Fibroblast of lung (primary cell): ENCODE measurements at places on chromosomes 2 and 18.

GRCh38 chr18:42025491-42025890 is 70.5 kb downstream of the PIK3C3 start:
- H3K27me3 ChIP-seq, result no peaks in the 10 kb centered on the region
- no peak overlapping the region for H3K4me3 ChIP-seq
- H3K36me3 ChIP-seq, result no peaks in the 10 kb centered on the region
- no peaks in the 10 kb centered on the region for H3K4me1 ChIP-seq
- H3K27ac ChIP-seq, result no peak overlapping the region

DNA sequence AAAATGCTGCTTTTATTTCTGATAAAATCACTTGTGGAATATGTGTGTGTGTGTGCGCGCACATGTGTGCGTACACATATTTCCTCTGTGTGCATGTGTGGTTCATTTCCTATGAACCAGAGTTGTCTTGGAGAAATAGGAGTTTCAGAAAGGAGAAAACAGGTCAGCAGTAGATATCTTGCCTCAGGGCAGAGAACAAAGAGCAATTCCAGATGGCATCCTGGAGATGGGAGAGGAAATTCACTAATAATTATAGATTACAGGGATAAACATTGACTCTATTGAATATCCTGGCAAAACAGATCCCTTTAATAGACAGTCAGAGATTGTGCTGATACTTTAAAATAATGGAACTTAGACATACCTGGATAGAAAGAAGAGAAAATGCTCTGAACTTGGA is 298.0 kb downstream of the TRIB2 start:
- H3K4me3 ChIP-seq, result no peak overlapping the region
- no peak for DNase-seq
- no peaks in the 10 kb centered on the region for H3K27me3 ChIP-seq

GRCh38 chr18:2715990-2716389 is 60.5 kb downstream of the SMCHD1 start:
- H3K4me3 ChIP-seq, result no peak overlapping the region
- peak; percentile 31 for DNase-seq
- no peaks in the 10 kb centered on the region for H3K4me1 ChIP-seq
- no peak overlapping the region for H3K27ac ChIP-seq
- H3K36me3 ChIP-seq, result peaks cover 6% of the 10 kb centered on the region

DNA sequence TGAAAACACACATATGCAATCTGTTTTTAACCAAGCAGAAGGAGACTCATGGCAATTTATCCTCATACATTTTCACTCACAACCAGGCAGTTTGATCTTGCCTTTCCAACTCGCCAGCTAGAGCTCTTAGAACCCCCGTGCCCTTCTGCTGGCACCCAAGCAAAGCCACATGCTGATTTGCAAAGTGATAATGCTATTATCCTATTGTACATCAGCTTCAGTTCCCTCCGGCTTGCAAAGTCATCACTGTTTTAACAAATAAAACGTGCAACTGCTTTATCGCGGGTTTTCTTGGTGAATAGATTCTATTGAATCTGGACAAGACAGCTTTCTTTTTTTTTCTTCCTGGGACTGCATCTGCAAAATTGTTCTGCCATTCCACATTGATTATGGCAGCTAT is 314.6 kb downstream of the LNPK start:
- H3K4me3 ChIP-seq, result no peak overlapping the region
- no peaks in the 10 kb centered on the region for H3K4me1 ChIP-seq
- no peaks in the 10 kb centered on the region for H3K36me3 ChIP-seq
- H3K27me3 ChIP-seq, result no peaks in the 10 kb centered on the region
- H3K27ac ChIP-seq, result no peak overlapping the region

- no peak for DNase-seq
- no peak overlapping the region for H3K27ac ChIP-seq
- H3K36me3 ChIP-seq, result no peaks in the 10 kb centered on the region
- peaks cover 3% of the 10 kb centered on the region for H3K27me3 ChIP-seq
Observed at GRCh38 chr2:120463527-120463926, 117.6 kb downstream of the INHBB start.

- no peaks in the 10 kb centered on the region for H3K36me3 ChIP-seq
- H3K27me3 ChIP-seq, result no peaks in the 10 kb centered on the region
Observed at GRCh38 chr2:227772932-227773331, 27.2 kb downstream of the SCYGR8 start.

DNA sequence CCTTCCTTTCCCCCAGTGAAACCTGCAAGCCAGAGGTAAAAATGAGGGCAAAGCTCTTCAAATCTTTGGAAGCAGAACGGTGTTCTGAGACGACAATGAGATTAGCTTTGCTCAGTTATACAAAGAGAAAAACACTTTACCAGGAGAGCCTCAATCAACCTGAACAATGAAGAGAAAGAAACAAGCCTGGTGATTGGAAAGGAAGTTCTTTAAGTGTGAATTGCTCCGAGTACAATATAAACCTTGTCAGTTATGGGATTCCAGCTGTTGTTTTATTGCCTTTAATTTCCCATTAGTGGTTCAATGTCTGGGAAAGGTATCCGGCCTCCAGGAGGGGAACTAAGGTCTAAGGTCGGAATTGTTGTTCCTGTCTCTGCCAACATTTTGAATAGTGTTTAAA is 901.6 kb downstream of the EPHA4 start:
- no peaks in the 10 kb centered on the region for H3K27me3 ChIP-seq
- H3K36me3 ChIP-seq, result no peaks in the 10 kb centered on the region
- no peak overlapping the region for H3K4me3 ChIP-seq
- H3K27ac ChIP-seq, result no peak overlapping the region
- H3K4me1 ChIP-seq, result no peaks in the 10 kb centered on the region

DNA sequence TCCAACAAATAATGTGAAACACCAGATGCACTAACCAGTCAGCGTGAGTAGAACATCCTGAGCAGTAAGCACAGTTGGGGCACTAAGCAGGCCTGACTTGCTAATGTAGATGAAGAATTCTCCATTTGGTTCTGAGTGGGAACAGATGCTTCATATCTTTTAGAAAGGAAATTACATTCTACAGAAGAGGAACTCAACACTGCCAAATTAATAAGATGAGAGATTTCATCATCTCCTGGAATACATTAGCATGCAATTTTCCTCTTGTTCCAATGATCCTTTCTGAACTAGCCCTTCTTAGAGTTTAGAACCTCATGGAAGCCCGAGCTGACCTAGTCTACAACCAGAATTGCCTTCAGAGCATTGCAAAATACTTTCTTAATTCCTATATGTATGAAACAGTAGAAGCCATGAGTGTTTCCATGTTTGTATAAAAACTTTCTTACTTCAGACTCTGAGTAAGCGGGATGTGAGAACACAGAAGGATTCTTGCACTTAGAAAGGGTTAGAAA is 34.8 kb downstream of the COL5A2 start:
- H3K36me3 ChIP-seq, result no peaks in the 10 kb centered on the region
- peak; percentile 87 for DNase-seq
- H3K4me1 ChIP-seq, result peaks cover 3% of the 10 kb centered on the region
- H3K27me3 ChIP-seq, result no peaks in the 10 kb centered on the region
- no peak overlapping the region for H3K4me3 ChIP-seq
- H3K27ac ChIP-seq, result peak overlapping the region; percentile 46

DNA sequence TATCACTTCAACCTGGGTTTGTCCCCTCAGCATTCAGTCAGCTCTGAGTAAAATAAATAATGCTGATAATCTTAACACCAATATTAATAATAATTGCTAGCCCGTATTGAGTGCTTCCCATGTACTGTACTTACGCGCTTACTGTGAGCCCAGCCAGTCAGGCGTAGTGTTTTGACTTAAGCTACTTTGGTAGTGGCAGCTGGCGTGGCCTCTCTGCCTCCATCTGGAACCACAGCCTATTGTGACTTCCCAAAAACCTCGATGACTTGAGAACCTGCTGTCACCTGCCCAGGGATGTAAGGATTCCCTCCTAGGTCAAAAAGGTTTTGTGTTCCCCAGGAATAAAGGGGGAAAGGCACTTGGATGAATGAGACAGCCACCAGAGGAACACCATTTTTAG is 53.2 kb downstream of the SUMO1 start:
- no peak for DNase-seq
- H3K27ac ChIP-seq, result no peak overlapping the region
- no peaks in the 10 kb centered on the region for H3K36me3 ChIP-seq
- H3K27me3 ChIP-seq, result no peaks in the 10 kb centered on the region
- no peak overlapping the region for H3K4me3 ChIP-seq

GRCh38 chr2:56286936-56287335 is 103.1 kb downstream of the CCDC85A start:
- peak; percentile 14 for DNase-seq
- H3K27ac ChIP-seq, result no peak overlapping the region
- no peaks in the 10 kb centered on the region for H3K27me3 ChIP-seq
- H3K4me3 ChIP-seq, result no peak overlapping the region

GRCh38 chr2:159140070-159140769 is 146.3 kb downstream of the WDSUB1 start:
- H3K27me3 ChIP-seq, result no peaks in the 10 kb centered on the region
- H3K4me1 ChIP-seq, result peaks cover 17% of the 10 kb centered on the region
- H3K27ac ChIP-seq, result peak overlapping the region; percentile 43
- peak; percentile 90 for DNase-seq
- H3K4me3 ChIP-seq, result no peak overlapping the region

DNA sequence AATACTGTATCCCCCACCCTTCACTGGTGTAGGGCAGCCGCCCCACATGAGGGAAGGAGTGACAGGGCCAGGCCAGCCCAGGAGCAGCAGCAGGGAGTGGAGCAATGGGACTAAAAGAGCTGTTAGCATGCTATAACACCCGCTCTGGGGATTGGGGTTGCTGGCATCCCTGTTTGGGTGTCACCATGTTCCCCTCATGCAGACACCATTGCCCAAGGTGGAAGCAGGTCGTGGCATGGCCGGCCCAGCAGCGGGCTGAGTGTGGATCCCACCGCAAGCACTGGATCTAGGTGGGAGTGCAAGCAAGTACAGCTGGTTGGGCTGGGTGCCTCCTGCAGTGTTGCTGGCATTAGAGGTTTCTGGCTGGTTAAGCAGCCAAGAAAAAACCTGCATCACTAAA is 3.3 kb upstream of the SULT6B1 start:
- no peaks in the 10 kb centered on the region for H3K4me1 ChIP-seq
- H3K4me3 ChIP-seq, result no peak overlapping the region
- DNase-seq, result no peak
- no peaks in the 10 kb centered on the region for H3K27me3 ChIP-seq
- no peaks in the 10 kb centered on the region for H3K36me3 ChIP-seq

DNA sequence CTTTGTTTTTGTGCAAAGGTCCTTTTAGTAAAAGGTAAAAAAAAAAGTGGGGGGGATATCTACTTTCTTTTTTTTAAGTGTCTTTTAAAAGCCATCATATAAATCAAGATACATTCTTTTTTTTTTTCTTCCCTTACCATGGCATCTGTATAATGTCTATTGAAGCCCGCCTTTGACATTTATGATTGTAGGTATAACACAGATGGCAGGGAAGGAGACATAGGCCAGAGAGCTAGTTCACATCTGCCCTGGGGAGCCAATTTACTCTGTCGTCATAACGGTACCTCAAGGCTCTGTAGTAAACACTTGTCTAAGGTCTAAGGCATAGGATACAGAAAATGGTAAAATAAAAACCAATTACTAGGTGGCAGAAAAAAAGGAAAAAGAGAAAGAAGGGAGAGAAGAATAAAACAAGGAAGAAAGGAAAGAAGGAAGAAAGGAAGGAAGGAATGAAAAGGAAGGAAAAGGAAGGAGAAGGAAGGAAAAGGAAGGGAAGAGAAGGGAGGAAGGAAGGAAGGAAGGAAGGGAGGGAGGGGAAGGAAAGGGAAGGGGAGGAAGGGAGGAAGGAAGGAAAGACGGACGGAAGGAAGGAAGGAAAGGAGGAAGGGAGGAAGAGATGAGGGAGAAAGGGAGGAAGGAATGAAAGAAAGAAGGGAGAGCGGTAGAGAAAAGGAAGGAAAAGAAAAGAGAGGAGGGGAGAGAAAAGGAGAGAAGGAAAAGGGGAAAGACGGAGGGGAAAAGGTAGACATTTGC is 343.5 kb downstream of the RBM43 start:
- DNase-seq, result no peak
- no peak overlapping the region for H3K27ac ChIP-seq
- H3K27me3 ChIP-seq, result no peaks in the 10 kb centered on the region
- no peaks in the 10 kb centered on the region for H3K36me3 ChIP-seq
- no peak overlapping the region for H3K4me3 ChIP-seq

- H3K27me3 ChIP-seq, result no peaks in the 10 kb centered on the region
- no peaks in the 10 kb centered on the region for H3K36me3 ChIP-seq
- H3K27ac ChIP-seq, result no peak overlapping the region
- H3K4me3 ChIP-seq, result peak overlapping the region; percentile 19
- no peaks in the 10 kb centered on the region for H3K4me1 ChIP-seq
Observed at GRCh38 chr2:98508709-98509066, 64.0 kb downstream of the INPP4A start.

GRCh38 chr18:30175621-30176225 is 866.8 kb downstream of the DSC3 start:
- no peaks in the 10 kb centered on the region for H3K27me3 ChIP-seq
- DNase-seq, result no peak
- H3K4me1 ChIP-seq, result no peaks in the 10 kb centered on the region
- no peaks in the 10 kb centered on the region for H3K36me3 ChIP-seq

- DNase-seq, result peak; percentile 95
- H3K36me3 ChIP-seq, result no peaks in the 10 kb centered on the region
- peaks cover 25% of the 10 kb centered on the region for H3K4me1 ChIP-seq
- no peak overlapping the region for H3K4me3 ChIP-seq
- H3K27ac ChIP-seq, result peak overlapping the region; percentile 35
- no peaks in the 10 kb centered on the region for H3K27me3 ChIP-seq
Observed at GRCh38 chr2:65367524-65367923, 64.9 kb downstream of the SPRED2 start.

DNA sequence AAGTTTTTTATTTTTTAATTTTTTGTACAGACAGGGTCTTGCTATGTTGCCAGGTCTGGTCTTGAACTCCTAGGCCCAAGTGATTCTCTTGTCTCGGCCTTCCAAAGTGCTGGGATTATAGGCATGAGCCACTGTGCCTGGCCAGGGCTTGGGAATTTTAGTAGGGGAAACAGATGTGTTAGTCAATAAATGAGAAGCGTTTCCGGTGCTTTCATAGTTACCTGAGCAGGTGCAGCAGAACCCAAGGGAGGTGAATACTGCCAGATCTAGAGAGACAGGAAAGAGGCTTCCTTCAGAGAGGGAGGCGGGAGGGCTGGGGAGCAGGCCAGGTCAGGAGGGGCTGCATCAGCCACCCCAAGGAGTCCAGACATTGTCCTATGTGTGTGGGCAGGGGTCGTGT is 30.5 kb upstream of the IMPA2 start:
- H3K4me1 ChIP-seq, result peaks cover 13% of the 10 kb centered on the region
- no peak overlapping the region for H3K27ac ChIP-seq
- no peak for DNase-seq
- H3K4me3 ChIP-seq, result no peak overlapping the region
- H3K27me3 ChIP-seq, result no peaks in the 10 kb centered on the region

DNA sequence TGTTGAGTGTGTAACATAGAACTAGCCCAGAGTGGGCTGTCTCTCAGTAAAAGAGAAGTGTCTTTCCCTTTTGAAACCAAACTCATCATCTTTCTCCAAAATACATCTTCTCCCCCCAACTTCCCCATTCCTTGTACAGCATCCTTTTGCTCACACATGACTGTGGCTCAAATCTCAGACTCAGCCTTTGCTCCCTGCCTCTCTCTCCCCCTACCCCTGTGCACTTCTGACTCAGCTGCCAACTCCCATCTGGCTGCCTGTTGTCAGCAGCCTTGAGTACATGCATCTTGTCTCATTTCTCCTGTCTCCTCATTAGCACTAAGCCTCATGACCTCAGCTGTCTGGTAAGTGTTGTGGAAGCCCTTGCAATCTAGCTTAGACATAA is 18.1 kb upstream of the MGAT4A start:
- no peaks in the 10 kb centered on the region for H3K36me3 ChIP-seq
- H3K4me1 ChIP-seq, result no peaks in the 10 kb centered on the region
- H3K4me3 ChIP-seq, result no peak overlapping the region
